GM12864 (cell line): ENCODE measurements at places on chromosomes 7 and 10.

DNA sequence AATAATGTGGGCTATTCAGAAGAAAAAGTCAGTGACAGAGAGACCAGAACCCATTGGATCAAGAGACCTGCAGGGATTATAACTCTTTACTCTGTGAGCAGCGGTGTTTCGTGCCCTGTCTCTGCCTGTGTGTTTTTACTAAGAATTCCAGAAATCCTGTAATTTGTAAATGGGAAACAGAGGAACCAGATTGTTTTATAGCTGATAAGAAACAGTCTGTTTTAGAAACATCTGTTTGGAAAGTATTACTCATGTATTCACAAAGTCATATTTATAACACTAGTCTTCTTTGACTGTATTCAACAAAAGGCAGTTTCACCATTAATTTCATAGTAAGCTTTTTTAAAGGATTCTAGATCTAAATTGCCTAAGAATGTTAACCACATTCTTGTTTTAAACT, 30.0 kb upstream of the VDAC2 start:
- no peak for DNase-seq

GRCh38 chr7:84675633-84676034, 481.0 kb upstream of the SEMA3A start:
- DNase-seq: no peak

DNA sequence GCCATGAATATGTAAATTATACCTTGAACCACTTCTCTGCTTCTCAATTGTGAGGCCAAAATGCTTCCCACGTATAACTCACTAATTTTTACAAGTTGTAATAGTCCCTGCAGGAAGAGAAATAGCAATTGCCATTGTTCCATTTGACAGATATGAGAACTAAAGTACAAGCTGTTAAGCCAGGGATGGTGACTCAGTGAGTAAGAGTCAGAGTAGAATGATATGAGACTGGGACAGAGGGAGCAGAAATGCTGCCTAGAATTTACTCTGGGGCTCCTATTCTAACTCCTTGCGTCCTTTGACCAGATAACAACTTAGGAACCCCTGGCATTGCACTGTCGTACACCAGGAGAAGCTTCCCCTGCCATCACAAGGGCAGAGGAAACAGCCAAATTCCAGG, 45.1 kb upstream of the SEPTIN7 start:
- DNase-seq: no peak

DNA sequence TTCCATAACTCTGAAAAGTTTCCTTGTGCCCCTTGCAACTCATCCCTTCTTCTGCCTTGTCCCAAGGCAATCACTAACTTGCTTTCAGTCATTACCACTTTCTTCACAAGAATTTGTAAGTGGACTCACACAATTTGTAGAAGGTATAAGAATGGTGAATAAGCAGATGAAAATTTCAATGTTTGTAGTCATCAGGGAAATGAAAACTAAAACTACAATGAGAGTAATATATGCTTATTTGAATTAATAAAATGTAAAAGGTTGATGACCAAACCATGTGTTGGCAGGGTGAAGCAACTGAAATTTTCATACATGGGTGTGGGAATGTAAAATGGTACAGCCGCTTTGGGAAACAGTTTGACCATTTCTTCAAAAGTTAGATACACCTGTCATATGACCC, 79.7 kb downstream of the GNAT3 start:
- DNase-seq: no peak

GRCh38 chr7:13826752-13827151, 162.7 kb downstream of the ETV1 start:
- DNase-seq: no peak

- DNase-seq: no peak
Measured at GRCh38 chr7:2838873-2839578, 5.1 kb downstream of the GNA12 start.

DNA sequence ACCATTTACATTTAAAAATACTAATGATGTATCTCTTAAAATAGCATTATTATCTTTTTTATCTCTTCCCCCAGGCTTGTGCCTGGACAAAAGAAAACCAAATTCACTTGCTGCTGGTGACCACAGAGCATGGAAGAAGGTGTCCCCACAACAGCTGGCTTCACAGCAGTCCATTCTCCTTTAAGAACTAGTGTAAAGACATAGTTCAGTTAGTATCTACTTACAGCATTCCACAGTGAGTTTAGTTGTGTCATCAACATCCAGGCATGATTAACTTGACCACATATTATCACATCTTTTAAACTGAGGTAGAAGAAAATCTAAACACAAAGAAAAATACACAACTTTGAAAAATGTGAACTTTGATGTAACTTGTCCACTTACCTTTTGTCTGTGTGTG, 55.0 kb downstream of the LRRC17 start:
- DNase-seq: no peak

GRCh38 chr10:97596101-97597082, 6.9 kb downstream of the C10orf62 start:
- no peak for DNase-seq
